ENCODE measurements at places on chromosomes 1 and 21. TPM values are rescaled to one million over a fixed set of nuclear protein-coding genes. Genes with fewer than 3 reads are reported as not detected.

ARTN gene
- total RNA-seq: 2.2 TPM

CDA gene
- 0.61 TPM for total RNA-seq

SPRR2B gene
- not detected for total RNA-seq

DIO1 gene
- total RNA-seq: 0.31 TPM

C4BPB gene
- not detected for total RNA-seq

NFASC gene
- 72.9 TPM for total RNA-seq

TENT5C gene
- total RNA-seq: 0.75 TPM

AKIRIN1 gene
- total RNA-seq: 56.7 TPM

ANGPTL3 gene
- 0.86 TPM for total RNA-seq

CYP4A11 gene
- total RNA-seq: 1.0 TPM

EXOC8 gene
- total RNA-seq: 16.2 TPM

SLC25A34 gene
- 3.2 TPM for total RNA-seq

DMBX1 gene
- 1.4 TPM for total RNA-seq

LIN9 gene
- 2.8 TPM for total RNA-seq

KRTAP19-1 gene
- total RNA-seq: not detected

SEMA6C gene
- total RNA-seq: 23.9 TPM

ZNF648 gene
- 0.27 TPM for total RNA-seq

MROH9 gene
- 0.54 TPM for total RNA-seq

CFAP74 gene
- total RNA-seq: 1.0 TPM
